Esophagus muscularis mucosa (tissue), 4 donors: ENCODE measurements at places on chromosomes 4 and X. TPM values are rescaled to one million over a fixed set of nuclear protein-coding genes. Genes with fewer than 3 reads are reported as not detected.

GRCh38 chrX:66684196-66684595 lies 45.3 kb upstream of the EDA2R start:
- no peak overlapping the region for H3K27ac ChIP-seq
- no peaks in the 10 kb centered on the region for H3K36me3 ChIP-seq
- no peaks in the 10 kb centered on the region for H3K27me3 ChIP-seq

PABPC4L gene
- total RNA-seq: 1.5 TPM

CNGA2 gene
- total RNA-seq: not detected

- H3K36me3 ChIP-seq: no peaks in the 10 kb centered on the region
- H3K27me3 ChIP-seq: no peaks in the 10 kb centered on the region
- DNase-seq: no peak
Observed at GRCh38 chrX:19776753-19777152, 110.6 kb downstream of the SH3KBP1 start.

- H3K4me3 ChIP-seq: no peak overlapping the region
- H3K27me3 ChIP-seq: no peaks in the 10 kb centered on the region
- no peaks in the 10 kb centered on the region for H3K4me1 ChIP-seq
- no peak overlapping the region for H3K27ac ChIP-seq
- no peak for DNase-seq
Observed at GRCh38 chr4:20084488-20084887, 167.2 kb upstream of the SLIT2 start.

PRIMPOL gene
- 13.4 TPM for total RNA-seq

MND1 gene
- total RNA-seq: not detected

GRCh38 chrX:106177106-106177981 lies 9.2 kb downstream of the PWWP3B start:
- H3K4me3 ChIP-seq: no peak overlapping the region
- no peaks in the 10 kb centered on the region for H3K27me3 ChIP-seq
- no peaks in the 10 kb centered on the region for H3K36me3 ChIP-seq
- no peak overlapping the region for H3K27ac ChIP-seq
- no peak for DNase-seq

FGA gene
- not detected for total RNA-seq

GRCh38 chrX:139691843-139692505 lies 16.0 kb downstream of the MCF2 start:
- no peaks in the 10 kb centered on the region for H3K36me3 ChIP-seq
- peak overlapping the region; percentile 53 for H3K4me3 ChIP-seq
- DNase-seq: no peak
- H3K27me3 ChIP-seq: peaks cover 11% of the 10 kb centered on the region
- no peak overlapping the region for H3K27ac ChIP-seq

DNA sequence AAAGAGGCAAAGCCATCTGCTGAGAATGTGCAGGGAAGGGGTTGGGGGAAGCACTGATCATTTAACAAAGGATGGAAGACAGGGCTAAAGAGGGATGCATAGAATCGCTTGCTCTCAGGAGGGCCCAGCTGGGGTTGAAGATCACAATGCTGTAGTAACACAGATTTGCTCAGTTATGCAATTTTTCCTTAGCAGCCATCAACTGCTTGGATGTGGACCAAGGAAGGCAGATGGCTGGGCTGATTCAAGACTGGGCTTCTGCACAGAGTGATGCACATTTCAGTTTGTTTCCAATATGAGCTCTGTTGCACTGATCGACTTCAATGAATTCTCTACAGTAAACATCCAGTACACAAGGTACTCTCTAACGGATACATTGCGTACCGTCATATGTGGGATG lies 127.8 kb upstream of the TBL1X start:
- no peak overlapping the region for H3K4me3 ChIP-seq
- peaks cover 14% of the 10 kb centered on the region for H3K4me1 ChIP-seq
- no peaks in the 10 kb centered on the region for H3K36me3 ChIP-seq
- H3K27ac ChIP-seq: no peak overlapping the region
- DNase-seq: no peak
- no peaks in the 10 kb centered on the region for H3K27me3 ChIP-seq

GRCh38 chrX:103704863-103705262 lies 5.8 kb upstream of the TMEM31 start:
- no peak overlapping the region for H3K27ac ChIP-seq
- DNase-seq: no peak
- no peaks in the 10 kb centered on the region for H3K36me3 ChIP-seq
- H3K27me3 ChIP-seq: no peaks in the 10 kb centered on the region
- no peaks in the 10 kb centered on the region for H3K4me1 ChIP-seq

DNA sequence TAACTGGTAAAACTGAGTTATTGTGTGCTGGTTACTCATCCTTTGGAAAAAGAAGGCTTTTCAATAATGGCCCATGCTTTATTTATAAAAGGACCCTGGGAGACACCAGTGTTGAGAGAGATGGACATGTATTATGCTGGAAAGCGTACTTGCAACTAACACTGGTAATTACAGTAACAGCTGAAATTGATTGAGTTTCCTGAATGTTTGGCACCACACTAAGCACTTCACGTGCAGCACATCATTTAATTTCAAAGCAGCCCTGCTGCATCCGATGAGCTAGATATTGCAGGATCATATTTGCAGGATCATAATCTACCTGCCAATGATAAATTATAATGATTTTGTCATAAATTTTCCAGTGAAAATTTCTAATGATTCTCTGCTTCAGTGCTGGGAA lies 81.5 kb downstream of the QRFPR start:
- no peaks in the 10 kb centered on the region for H3K27me3 ChIP-seq
- no peak overlapping the region for H3K27ac ChIP-seq
- H3K36me3 ChIP-seq: no peaks in the 10 kb centered on the region
- no peak overlapping the region for H3K4me3 ChIP-seq

DNA sequence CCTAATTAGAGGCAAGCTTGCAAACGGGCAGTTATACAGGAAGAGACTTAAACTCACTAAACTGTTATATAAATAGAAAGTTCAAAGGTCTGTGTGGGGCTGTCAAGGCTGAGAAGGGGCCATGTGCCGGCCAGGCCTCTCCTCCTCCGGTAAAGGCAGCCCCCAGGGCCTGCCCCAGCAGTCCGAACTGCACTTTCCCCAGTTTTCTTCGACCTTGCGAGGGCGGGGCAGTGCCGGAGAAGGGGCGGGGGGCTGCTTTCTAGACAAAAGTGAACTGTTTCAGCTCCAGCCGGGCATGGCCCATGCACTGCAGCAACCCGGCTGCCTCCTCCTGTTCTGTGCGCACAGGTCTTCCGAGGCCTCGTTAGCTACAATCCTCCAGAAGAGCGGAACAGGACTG lies 4.1 kb downstream of the AFF2 start:
- H3K36me3 ChIP-seq: no peaks in the 10 kb centered on the region
- H3K27ac ChIP-seq: no peak overlapping the region
- no peaks in the 10 kb centered on the region for H3K27me3 ChIP-seq
- peaks cover 9% of the 10 kb centered on the region for H3K4me1 ChIP-seq

AMOT gene
- total RNA-seq: 9.1 TPM

KCNE5 gene
- not detected for total RNA-seq

GRCh38 chr4:61200187-61200915 lies at the start of gene ADGRL3:
ADGRL3 (plus strand) TSS chr4:61200326.
- H3K4me3 ChIP-seq: peak within 1 kb of the TSS; percentile 60
- no peaks in the 10 kb centered on the region for H3K36me3 ChIP-seq
- no peaks in the 10 kb centered on the region for H3K27me3 ChIP-seq
- H3K4me1 ChIP-seq: peaks cover 8% of the 10 kb centered on the region
- no peak for DNase-seq

SLC4A4 gene
- total RNA-seq: 2.6 TPM

FDCSP gene
- not detected for total RNA-seq

DNA sequence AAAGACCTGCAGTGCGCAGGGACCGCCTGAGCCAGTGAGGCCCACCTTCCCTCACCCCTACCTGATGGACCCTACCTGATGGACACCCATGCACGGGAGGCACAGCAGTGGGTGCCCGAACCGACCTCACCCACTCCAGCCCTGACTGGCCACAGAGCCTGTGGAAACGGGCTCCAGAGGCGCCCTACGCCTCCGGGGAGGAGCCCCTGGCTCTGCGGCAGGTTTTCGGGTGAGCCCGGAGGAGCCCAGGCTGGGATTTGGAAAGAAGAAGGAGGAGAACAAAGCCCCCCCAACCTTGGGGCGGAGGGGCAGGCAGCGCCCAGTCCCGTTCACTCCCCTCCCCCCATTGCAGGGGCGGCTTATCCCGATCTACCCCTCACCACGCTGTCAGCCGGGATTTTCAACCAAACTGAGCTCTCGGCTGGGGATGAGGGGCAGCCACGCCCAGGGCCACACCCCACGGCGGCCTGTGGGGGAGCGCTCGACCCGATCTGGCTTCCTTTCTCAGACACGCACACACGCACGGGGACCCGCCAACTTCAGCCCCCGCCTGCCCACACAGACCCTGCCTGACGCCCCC lies 675 bp downstream of the L1CAM start:
- peak overlapping the region; percentile 41 for H3K4me3 ChIP-seq
- no peak overlapping the region for H3K27ac ChIP-seq
- peaks cover 12% of the 10 kb centered on the region for H3K4me1 ChIP-seq
- DNase-seq: no peak

MAGEH1 gene
- total RNA-seq: 28.8 TPM

UGT2B15 gene
- not detected for total RNA-seq

GAGE10 gene
- total RNA-seq: not detected

- H3K27ac ChIP-seq: peak overlapping the region; percentile 10
- no peaks in the 10 kb centered on the region for H3K27me3 ChIP-seq
- no peak overlapping the region for H3K4me3 ChIP-seq
Observed at GRCh38 chrX:9317176-9317575, 147.7 kb upstream of the TBL1X start.

- no peaks in the 10 kb centered on the region for H3K27me3 ChIP-seq
- H3K4me1 ChIP-seq: peaks cover 3% of the 10 kb centered on the region
- H3K27ac ChIP-seq: no peak overlapping the region
- no peak overlapping the region for H3K4me3 ChIP-seq
- no peaks in the 10 kb centered on the region for H3K36me3 ChIP-seq
Observed at GRCh38 chr4:13983189-13983790, 355.8 kb upstream of the BOD1L1 start.

DNA sequence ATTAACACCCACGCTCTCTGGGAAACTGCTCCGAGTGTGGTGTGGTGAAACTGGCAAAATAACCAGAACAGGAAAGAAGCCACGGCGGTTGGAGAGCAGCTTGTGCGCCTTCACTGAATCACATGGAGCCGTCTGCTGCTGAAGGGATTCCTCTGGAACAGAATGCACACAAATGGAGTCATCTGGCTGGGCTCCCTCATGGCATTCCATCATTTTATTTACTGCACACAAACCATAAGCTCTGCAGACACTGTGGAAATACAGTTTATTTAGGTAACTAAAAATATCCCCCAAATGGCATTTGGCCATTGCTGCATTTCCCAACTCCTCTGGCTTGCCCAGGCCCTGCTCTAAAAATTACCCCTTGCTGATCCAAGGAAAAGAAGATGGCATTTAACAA lies 187.0 kb upstream of the S100G start:
- DNase-seq: no peak
- H3K27ac ChIP-seq: peak overlapping the region; percentile 59
- no peaks in the 10 kb centered on the region for H3K27me3 ChIP-seq

DNA sequence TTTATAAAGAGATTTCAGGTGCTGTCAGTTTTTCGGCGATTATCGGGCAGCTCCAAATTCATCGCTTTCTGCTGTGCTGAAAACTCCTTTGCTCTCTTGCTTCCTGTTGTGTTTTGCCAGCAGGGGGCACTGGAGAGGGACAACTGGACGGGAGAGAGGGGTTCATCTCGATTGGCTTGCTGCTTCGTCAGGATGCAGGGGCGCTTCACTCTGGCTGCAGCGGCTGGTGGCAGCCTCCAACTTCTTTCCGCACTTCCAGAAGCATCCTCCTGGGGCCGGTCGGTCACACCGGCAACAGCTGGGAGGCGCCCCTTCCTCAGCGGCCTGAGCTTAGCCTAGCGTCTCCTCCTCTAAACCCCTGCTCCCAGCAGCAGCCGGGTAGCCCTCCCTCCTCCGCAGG lies 29.5 kb downstream of the MSL3 start:
- no peak for DNase-seq
- H3K36me3 ChIP-seq: no peaks in the 10 kb centered on the region
- H3K4me3 ChIP-seq: peak overlapping the region; percentile 39

CCDC158 gene
- total RNA-seq: 0.66 TPM

GRCh38 chrX:115952417-115953092 lies 218.0 kb upstream of the AGTR2 start:
- H3K27ac ChIP-seq: no peak overlapping the region
- H3K4me3 ChIP-seq: no peak overlapping the region
- no peak for DNase-seq
- H3K4me1 ChIP-seq: no peaks in the 10 kb centered on the region

GRCh38 chr4:124018383-124019317 lies 622.1 kb downstream of the SPRY1 start:
- no peaks in the 10 kb centered on the region for H3K36me3 ChIP-seq
- DNase-seq: peak; percentile 93
- H3K4me3 ChIP-seq: peak overlapping the region; percentile 44
- H3K27ac ChIP-seq: peak overlapping the region; percentile 73
- no peaks in the 10 kb centered on the region for H3K27me3 ChIP-seq

- no peak overlapping the region for H3K4me3 ChIP-seq
- H3K27me3 ChIP-seq: no peaks in the 10 kb centered on the region
- no peak for DNase-seq
Observed at GRCh38 chrX:135513130-135513515, 7.3 kb upstream of the INTS6L start.

- H3K27ac ChIP-seq: no peak overlapping the region
- H3K36me3 ChIP-seq: no peaks in the 10 kb centered on the region
- DNase-seq: no peak
- H3K4me3 ChIP-seq: no peak overlapping the region
Observed at GRCh38 chrX:150902434-150903109, 4.1 kb upstream of the CD99L2 start.

DNA sequence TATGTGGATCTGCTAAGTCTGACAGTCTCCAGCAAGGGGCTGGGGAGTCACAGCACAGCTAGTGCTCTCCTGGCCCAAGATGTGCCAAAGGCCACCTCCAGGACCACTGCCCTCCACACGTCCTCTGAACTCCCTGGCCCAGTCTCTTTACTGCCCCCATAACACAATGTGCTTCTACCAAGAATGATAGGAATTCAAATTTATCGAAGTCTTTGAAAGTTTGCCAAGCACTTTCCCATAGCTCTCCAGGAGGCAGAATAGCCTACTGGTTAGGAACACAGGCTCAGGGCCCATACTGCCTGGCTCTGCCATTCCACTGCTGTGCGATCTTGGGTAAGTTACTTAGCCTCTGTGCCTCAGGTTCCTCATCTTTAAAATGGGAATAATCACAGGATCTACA lies 86.7 kb downstream of the NHSL2 start:
- no peak overlapping the region for H3K4me3 ChIP-seq
- H3K4me1 ChIP-seq: peaks cover 5% of the 10 kb centered on the region
- H3K27ac ChIP-seq: peak overlapping the region; percentile 6
- no peak for DNase-seq

DNA sequence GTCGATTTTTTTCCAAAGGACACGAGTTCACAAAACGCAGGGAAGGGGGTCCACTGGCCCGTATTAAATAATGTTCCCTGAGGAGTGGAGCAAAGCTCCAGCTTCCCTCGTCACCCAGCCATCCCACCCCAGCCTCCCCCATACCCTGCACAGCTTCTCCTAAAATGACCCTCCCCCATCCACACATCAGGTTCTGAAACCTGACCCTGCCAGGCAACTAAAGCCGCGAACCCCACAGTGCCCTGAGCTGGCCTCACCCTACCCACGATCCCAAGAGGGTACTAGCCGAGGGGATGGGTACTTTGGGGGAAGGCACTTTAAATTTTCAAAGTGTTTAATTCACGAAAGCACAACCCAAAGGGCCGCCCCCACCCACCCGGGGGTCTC lies 634 bp downstream of the APOO start:
- H3K27ac ChIP-seq: peak overlapping the region; percentile 90
- peak overlapping the region; percentile 66 for H3K4me3 ChIP-seq
- H3K27me3 ChIP-seq: no peaks in the 10 kb centered on the region
- H3K4me1 ChIP-seq: peaks cover 19% of the 10 kb centered on the region
- no peak for DNase-seq
- H3K36me3 ChIP-seq: no peaks in the 10 kb centered on the region

PRDM5 gene
- total RNA-seq: 10.8 TPM
